ENCODE measurements at places on chromosomes 12 and 14.

DNA sequence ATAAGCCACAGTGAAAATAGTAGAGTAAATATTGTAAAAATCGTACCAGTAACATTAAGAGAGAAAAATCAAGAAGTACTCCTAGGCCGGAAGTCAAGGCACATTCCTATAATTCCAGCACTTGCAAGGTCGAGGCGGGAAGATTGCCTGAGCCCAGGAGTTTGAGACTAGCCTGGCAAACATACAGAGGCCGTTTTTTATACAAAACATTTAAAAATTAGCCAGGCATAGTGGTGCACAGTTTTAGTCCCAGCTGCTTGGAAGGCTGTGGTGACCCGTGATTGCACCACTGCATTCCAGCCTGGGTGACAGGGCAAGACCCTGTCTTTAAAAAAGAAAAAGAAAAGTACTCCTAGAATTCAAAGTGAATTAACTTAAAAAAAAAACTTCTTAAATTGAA lies 341.8 kb downstream of the C12orf50 start:
- peak; percentile 9 for DNase-seq

DNA sequence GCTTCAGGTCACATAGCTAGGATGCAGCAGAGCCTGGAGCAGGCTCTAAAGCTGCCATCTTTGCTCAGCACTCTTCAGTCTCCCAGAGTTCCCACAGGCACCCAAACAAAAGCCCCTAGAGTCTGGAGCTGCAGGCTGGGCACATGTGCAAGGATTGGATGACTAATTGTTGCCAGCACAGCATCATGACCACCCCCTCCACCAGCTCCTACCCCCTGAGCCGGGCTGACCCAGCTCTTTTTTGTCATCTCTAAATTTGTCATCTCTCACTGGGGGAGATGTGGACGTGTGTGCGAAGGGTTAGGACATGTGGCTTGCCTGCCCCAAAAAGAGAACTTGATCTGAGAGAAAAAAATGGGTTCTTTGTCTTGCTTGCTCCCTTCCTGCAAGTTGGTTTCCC lies 4.3 kb upstream of the MMP19 start:
- DNase-seq, result no peak

DNA sequence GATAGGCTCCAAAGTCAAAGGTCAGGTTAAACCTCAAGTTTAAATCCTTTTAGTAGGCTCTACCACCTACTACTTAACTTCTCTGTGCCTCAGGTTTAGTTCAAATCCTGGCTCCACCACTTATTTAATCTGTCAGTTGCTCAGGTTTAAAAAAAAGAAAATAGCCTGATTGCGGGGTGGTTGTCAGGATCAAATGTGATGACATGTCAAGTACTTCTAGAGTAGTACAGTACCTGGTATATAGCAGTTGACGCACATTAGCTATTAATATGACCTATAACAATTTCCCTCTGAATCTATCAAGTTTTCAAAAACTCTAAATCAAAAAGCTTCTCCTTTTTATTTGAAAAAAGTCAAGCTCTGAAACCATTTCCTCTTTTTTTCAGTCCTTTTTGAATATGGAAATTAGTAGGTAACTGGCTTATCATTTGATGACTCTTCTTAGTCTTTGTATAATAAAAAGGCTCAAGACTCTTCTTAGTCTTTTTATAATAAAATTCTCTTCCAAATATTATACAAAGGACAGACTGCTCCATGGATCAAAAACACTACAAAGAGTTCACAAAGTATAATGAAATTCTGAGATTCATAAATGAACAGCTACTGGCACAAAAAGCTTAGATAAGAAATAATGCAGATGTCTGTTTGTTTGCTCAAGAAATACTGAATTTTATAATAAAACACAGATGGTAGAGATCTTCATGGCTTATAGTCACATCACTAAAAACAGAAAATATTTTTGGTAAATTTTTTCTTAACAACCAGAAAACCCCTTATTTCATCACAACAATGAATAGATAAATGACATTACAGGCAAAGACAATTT lies 5.0 kb downstream of the OSBPL8 start:
- no peak for DNase-seq

DNA sequence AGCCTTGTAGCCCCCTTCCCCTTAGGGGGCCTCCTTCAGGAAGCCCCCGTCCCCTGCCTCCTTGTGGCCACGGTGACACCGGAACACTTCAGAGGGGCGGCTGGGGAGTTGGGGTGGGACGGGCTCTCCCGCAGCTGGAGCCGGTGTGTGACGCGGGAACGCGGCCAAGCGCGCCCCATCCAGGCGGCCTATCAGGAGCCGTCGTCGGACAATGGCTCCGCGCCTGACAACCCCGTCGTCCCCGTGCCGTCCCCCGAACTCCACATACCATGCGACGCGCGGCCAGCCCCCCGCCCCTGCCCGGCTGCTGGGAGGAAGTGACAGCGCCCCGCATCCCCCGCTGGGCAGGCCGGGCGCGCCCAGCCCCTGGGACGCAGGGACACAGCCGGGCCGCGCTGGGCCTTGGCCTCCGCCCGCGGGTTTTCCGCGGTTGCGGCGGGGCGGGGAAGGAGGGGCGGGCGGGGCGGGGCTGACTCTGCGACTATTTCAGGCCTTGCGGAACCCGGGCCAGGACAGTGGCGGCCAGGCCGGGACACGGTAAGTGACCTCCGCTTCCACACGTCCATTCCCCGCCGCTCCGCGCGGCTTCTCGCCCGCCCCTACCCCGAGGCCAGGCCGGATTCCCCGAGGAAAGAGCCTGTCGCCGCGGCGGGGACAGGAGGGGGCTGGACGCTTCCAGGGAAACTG lies at the start of gene TNFAIP2:
Gene TNFAIP2 (plus strand): TSS at position 515 of the 687 bp plus-strand sequence. CDS start 2,997 bp downstream, outside the sequence.
- no peak for DNase-seq

DNA sequence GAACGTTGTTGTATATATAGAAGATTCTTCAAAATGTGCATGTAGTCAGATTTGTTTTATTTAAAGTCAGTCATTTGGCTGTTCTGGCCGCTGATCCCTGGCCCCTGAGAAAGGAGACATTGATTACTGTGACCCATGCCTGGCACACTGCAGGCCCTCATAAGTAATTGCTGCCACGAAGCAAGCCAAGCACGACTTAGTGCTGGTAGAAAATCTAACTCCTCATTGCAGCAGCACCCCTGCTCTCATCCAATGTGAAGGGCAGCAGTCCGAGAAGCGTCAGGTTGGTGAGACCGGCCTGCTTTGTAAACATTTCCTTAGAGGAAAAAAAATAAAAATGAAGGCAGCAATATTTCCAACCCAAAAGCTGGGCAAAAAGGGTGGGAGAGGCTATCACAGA lies 22.8 kb upstream of the TMTC2 start:
- DNase-seq, result no peak

- no peak for DNase-seq
Measured at GRCh38 chr12:10982244-10982643, 4.5 kb downstream of the TAS2R50 start.

- peak; percentile 90 for DNase-seq
Measured at GRCh38 chr14:54893151-54893760, 9.4 kb downstream of the GCH1 start.

DNA sequence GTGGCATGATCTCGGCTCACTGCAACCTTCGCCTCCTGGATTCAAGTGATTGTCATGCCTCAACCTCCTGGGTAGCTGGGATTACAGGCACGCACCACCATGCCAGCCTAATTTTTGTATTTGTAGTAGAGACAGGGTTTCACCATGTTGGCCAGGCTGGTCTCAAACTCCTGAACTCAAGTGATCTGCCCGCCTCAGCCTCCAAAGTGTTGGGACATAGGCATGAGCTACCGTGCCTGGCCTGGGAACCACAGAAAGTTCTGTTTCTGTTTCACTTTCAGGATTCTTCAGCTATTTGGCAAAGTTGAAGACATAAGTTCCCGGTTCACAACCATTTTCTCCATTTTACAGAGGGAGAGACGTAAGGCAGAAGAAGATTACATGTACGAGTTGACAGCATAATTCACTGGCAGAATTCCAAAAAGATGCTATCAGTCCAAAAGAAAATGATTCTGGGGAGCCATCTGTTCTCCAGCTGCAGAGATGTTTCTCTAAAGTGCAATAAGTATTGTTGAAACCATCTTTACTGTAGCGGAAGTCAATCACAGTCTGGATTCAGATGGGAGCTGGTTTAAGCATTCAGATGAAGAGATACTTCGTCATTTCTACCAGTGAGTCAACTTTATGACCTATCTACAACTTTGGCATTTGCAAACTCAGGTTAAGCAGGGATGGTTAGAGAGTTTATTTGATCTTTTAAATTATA lies 8.1 kb upstream of the RNF34 start:
- DNase-seq, result peak; percentile 26

GRCh38 chr14:105311838-105312237 lies 2.7 kb upstream of the PACS2 start:
- no peak for DNase-seq

DNA sequence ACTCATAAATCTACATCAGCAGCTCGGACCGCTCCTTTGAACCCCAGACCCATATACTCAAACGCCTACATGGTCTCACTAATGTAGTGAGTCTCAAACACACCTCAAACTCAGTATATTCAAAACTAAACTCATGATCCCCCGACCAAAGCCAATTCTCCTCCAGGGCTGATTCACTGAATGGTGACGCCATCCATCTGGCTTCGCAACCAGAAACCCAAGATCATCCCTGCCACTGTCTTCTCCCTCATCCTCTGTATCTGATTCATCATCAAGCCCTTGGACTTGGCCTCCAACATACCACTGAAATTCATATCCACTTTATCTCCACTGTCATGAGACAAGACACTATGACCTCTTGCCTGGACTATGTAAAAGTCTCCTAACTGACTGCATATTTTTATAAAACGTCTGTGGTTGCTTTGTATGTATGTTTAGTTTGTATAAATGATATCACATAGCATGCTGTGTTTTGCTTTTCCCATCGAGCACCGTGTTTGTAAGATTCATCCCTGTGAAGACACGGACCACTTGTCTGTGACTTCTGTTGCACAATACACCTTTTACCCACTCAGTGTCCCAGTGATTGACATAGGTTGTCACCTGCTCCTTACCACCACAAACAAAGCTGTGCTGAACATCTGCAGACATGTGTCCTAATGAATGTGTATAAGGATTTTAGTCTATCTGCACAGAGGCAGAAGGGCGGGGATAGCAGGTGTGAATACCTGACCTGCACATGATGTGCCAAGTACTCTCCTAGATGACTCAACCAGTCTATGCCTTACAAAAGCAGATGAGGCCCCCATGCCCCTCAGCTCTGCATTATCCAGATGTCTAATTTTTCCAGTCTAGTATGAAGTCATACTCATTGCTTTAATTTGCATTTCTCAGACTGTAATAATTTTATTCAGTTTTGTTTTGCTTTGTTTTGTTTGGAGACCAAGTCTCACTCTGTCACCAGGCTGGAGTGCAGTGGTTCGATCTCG lies 76.9 kb downstream of the VWF start:
- no peak for DNase-seq

DNA sequence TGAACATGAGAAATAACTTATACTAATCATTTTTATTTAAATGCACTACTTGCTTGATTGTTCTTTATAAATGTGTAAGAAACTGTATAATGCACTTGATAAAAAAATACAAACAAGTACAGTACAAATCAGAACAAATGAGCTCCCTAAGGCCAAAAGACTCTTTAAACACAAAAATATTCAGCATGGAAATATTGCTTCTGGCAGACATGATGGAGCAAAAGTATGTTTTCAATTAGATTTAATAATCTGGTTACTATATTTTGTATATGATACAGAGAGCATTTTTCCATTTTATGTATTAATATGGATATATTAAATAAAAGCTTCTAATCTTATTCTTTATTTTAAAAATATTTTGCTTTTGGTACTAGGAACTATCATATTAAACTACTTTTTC lies 800.2 kb upstream of the LRFN5 start:
- no peak for DNase-seq

DNA sequence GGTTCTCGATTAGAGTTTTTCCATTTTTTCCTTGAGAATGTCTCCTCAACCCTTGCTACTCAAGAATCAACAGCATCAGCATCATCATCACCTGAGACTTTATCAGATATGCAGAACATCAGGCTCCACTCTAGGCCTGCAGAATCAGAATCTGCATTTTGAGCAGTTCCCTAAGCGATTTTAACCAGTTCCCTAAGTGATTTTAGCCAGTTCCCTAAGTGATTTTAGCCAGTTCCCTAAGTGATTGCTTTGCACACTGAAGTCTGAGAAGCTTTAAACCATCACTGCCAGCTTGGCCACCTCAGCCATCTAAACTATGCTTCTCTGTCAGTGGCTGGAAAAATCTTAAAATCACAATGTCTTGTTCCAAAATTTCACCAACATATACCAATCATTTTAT lies 29.4 kb upstream of the SLC38A1 start:
- no peak for DNase-seq

DNA sequence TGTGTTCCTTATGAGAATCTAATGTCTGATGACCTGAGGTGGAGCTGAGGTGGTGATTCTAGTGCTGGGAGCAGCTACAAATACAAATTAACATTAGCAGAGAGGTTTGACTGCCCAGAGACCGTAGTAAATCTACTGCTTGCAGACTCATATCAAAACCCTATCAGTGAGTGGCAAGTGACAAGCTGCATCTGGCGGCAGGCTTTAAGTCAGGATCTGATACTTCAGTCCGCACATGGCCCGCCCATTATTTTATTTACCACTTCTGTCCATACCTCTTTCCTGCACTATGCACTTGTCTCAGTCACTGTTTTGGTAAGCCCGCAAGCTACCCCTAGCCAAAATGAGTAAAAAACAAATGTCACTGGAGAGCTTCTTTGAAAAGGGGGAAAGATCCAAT lies 11.4 kb downstream of the CEP128 start:
- no peak for DNase-seq

DNA sequence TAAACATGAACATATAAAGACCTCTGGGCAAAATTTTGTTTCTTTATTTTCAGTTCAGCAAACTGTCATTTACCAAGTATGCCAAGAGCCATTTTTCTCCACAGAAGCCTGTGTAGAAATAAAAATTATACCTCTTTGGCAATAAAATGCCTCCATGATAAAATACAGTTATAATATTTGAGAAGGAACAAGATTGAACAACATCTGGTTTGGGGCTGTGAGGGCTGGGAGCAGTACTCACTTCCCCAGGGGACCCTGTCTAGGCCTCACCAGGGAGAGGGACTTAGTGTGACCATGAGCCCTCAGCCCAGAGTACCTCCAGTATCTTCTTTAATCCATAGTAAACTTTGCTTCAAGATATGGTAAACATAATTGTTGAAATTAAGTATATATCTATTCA lies 65.1 kb downstream of the DAAM1 start:
- no peak for DNase-seq

DNA sequence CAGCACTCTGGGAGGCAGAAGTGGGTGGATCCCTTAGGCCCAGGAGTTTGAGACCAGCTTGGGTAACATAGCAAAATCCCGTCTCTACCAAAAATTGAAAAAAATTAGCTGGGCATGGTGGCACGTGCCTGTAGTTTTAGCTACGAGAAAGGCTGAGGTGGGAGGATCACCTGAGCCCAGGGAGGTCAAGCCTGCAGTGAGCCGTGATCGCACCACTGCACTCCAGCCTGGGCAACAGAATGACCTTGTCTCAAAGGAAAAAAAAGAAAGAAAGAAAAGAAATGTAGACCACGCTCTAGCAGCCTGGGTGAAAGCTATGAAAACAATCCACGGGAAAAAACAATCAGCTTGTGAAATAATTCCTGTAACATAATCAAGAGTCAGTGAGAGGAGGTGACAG lies 29.0 kb downstream of the SARNP start:
- DNase-seq, result no peak

GRCh38 chr14:102525219-102525928 lies 15.8 kb upstream of the ANKRD9 start:
- DNase-seq, result no peak

GRCh38 chr12:132014092-132014914 lies 64.6 kb downstream of the EP400 start:
- DNase-seq, result no peak

All from HTR-8/SVneo (cell line).